ENCODE measurements at places on chromosomes 12 and 14. TPM values are rescaled to one million over a fixed set of nuclear protein-coding genes. Genes with fewer than 3 reads are reported as not detected.

HOXC12 gene
- 0.30 TPM for total RNA-seq

SLC7A8 gene
- 27.5 TPM for total RNA-seq

SYNDIG1L gene
- not detected for total RNA-seq

VWF gene
- 51.8 TPM for total RNA-seq

PARPBP gene
- total RNA-seq = 10.2 TPM

KLRC1 gene
- 0.99 TPM for total RNA-seq

ANP32D gene
- total RNA-seq = not detected

DTX1 gene
- total RNA-seq = 9.0 TPM

IKZF4 gene
- 2.0 TPM for total RNA-seq

OR11G2 gene
- total RNA-seq = not detected

GNB3 gene
- total RNA-seq = 2.2 TPM

IFNG-AS1 gene
- total RNA-seq = 0.49 TPM

ADAM20 gene
- total RNA-seq = 2.8 TPM

CNOT2 gene
- 182 TPM for total RNA-seq

KRT6C gene
- total RNA-seq = 3.5 TPM

WNT5B gene
- 22.7 TPM for total RNA-seq

INHBE gene
- 0.10 TPM for total RNA-seq

ENDOU gene
- total RNA-seq = 20.8 TPM

OR8S1 gene
- not detected for total RNA-seq

SYT1 gene
- total RNA-seq = 0.99 TPM

ZDHHC22 gene
- under 0.01 TPM for total RNA-seq

TCL1B gene
- not detected for total RNA-seq

CABP1 gene
- total RNA-seq = 1.3 TPM

SMIM41 gene
- total RNA-seq = not detected

HOXC4 gene
- total RNA-seq = 3.6 TPM

BCL11B gene
- total RNA-seq = 17.6 TPM

SLCO1A2 gene
- total RNA-seq = not detected

RHEBL1 gene
- total RNA-seq = 0.69 TPM

P3H3 gene
- total RNA-seq = 28.4 TPM

PRH2 gene
- not detected for total RNA-seq

CMA1 gene
- 0.69 TPM for total RNA-seq

TTC8 gene
- total RNA-seq = 12.8 TPM

KRT5 gene
- 1,515 TPM for total RNA-seq

REP15 gene
- 0.79 TPM for total RNA-seq

PROX2 gene
- not detected for total RNA-seq

KRT73 gene
- 22.2 TPM for total RNA-seq

IL23A gene
- 0.20 TPM for total RNA-seq

AMDHD1 gene
- 0.20 TPM for total RNA-seq

ZNF385A gene
- total RNA-seq = 10.5 TPM

GAS2L3 gene
- total RNA-seq = 33.2 TPM

LYSET gene
- 8.2 TPM for total RNA-seq

TMEM229B gene
- 0.49 TPM for total RNA-seq

VSX2 gene
- not detected for total RNA-seq

INTS13 gene
- 20.9 TPM for total RNA-seq

IFI27L2 gene
- 29.8 TPM for total RNA-seq

IRAK3 gene
- total RNA-seq = 14.6 TPM

SCNN1A gene
- total RNA-seq = 10.2 TPM

AQP2 gene
- total RNA-seq = not detected

VSIG10 gene
- 16.5 TPM for total RNA-seq

NPFF gene
- 0.59 TPM for total RNA-seq

KLRD1 gene
- total RNA-seq = 0.79 TPM

GPR132 gene
- total RNA-seq = 1.6 TPM

CLEC2A gene
- total RNA-seq = 18.5 TPM

NTF3 gene
- 4.7 TPM for total RNA-seq

DNAI7 gene
- total RNA-seq = 0.79 TPM

HOXC11 gene
- 2.4 TPM for total RNA-seq

CATSPERB gene
- total RNA-seq = 0.89 TPM

KRT77 gene
- 110 TPM for total RNA-seq

TOMM20L gene
- total RNA-seq = not detected

Data from skin of body (tissue), 3 donors.